ENCODE measurements at places on chromosomes 2 and 18. TPM values are rescaled to one million over a fixed set of nuclear protein-coding genes. Genes with fewer than 3 reads are reported as not detected.

DNA sequence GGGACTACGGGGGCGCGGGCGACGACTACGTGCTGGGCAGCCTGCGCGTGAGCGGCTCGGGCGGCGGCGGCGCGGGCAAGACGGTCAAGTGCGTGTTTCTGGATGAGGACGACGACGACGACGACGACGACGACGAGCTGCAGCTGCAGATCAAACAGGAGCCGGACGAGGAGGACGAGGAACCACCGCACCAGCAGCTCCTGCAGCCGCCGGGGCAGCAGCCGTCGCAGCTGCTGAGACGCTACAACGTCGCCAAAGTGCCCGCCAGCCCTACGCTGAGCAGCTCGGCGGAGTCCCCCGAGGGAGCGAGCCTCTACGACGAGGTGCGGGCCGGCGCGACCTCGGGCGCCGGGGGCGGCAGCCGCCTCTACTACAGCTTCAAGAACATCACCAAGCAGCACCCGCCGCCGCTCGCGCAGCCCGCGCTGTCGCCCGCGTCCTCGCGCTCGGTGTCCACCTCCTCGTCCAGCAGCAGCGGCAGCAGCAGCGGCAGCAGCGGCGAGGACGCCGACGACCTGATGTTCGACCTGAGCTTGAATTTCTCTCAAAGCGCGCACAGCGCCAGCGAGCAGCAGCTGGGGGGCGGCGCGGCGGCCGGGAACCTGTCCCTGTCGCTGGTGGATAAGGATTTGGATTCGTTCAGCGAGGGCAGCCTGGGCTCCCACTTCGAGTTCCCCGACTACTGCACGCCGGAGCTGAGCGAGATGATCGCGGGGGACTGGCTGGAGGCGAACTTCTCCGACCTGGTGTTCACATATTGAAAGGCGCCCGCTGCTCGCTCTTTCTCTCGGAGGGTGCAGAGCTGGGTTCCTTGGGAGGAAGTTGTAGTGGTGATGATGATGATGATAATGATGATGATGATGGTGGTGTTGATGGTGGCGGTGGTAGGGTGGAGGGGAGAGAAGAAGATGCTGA, 1.4 kb downstream of the SOX11 start:
- H3K4me3 ChIP-seq = peak overlapping the region; percentile 75
- H3K27me3 ChIP-seq = no peaks in the 10 kb centered on the region
- no peak overlapping the region for H3K27ac ChIP-seq
- no peaks in the 10 kb centered on the region for H3K4me1 ChIP-seq
- DNase-seq = peak; percentile 60

- H3K27ac ChIP-seq = no peak overlapping the region
- no peaks in the 10 kb centered on the region for H3K4me1 ChIP-seq
- no peaks in the 10 kb centered on the region for H3K27me3 ChIP-seq
- no peak overlapping the region for H3K4me3 ChIP-seq
- no peak for DNase-seq
These were observed 14.6 kb upstream of the DNAJC27 start for GRCh38 chr2:24986372-24986771.

GRCh38 chr2:37827455-37827854, 97.6 kb upstream of the RMDN2 start:
- no peaks in the 10 kb centered on the region for H3K4me1 ChIP-seq
- no peak for DNase-seq
- H3K4me3 ChIP-seq = no peak overlapping the region
- no peaks in the 10 kb centered on the region for H3K27me3 ChIP-seq
- no peaks in the 10 kb centered on the region for H3K36me3 ChIP-seq

DNA sequence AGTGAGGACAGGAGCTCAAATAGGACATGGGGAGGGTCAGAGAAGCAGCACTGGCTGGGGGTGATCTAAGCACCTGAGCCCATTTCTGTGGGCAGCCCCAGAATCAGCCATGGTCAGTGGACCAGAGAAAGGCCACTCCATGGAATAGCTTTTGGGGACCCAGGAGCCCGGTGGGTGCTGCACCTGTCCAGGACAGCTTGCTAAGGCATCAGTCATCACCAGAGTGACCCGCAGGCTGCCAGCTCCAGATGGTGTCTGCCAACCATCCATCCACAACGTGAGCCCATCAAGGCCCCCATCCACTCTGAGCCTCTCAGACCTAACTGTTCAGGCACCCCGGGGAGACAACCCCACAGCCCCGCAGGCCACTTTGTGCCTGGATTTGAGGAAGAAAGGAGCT, 23.6 kb upstream of the COL6A3 start:
- no peak for DNase-seq
- H3K4me3 ChIP-seq = no peak overlapping the region
- peaks cover 8% of the 10 kb centered on the region for H3K4me1 ChIP-seq
- H3K27ac ChIP-seq = no peak overlapping the region
- no peaks in the 10 kb centered on the region for H3K36me3 ChIP-seq
- H3K27me3 ChIP-seq = no peaks in the 10 kb centered on the region

DNA sequence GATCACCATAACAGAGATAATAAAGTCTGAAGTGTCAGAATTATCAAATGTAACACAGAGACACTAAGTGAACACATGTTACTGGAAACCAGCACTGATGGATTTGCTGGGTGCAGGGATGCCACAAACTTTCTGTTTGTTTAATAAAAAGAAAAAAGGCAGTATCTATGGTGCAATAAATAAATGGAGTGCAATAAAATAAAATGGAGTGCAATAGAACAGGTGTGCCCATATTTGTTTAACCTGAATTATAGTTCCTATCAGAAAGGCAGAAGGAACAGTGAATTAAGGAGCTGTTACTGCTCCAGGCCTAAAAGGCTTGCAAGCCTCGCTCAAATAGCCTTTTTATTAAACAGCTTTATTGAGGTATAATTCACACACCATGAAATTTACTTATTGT, 81.0 kb upstream of the KIDINS220 start:
- H3K27ac ChIP-seq = no peak overlapping the region
- H3K36me3 ChIP-seq = no peaks in the 10 kb centered on the region
- H3K27me3 ChIP-seq = no peaks in the 10 kb centered on the region
- H3K4me1 ChIP-seq = no peaks in the 10 kb centered on the region

- no peaks in the 10 kb centered on the region for H3K36me3 ChIP-seq
- no peaks in the 10 kb centered on the region for H3K27me3 ChIP-seq
- no peak for DNase-seq
- H3K4me3 ChIP-seq = no peak overlapping the region
These were observed 49.9 kb downstream of the LPIN2 start for GRCh38 chr18:2963048-2963447.

GRCh38 chr2:229164545-229165249, 106.4 kb downstream of the PID1 start:
- H3K36me3 ChIP-seq = no peaks in the 10 kb centered on the region
- no peak for DNase-seq
- no peaks in the 10 kb centered on the region for H3K4me1 ChIP-seq
- no peak overlapping the region for H3K27ac ChIP-seq
- no peak overlapping the region for H3K4me3 ChIP-seq
- no peaks in the 10 kb centered on the region for H3K27me3 ChIP-seq

GRCh38 chr2:39435741-39436591, 1.1 kb downstream of the MAP4K3 start:
- no peaks in the 10 kb centered on the region for H3K27me3 ChIP-seq
- H3K4me3 ChIP-seq = peak overlapping the region; percentile 93
- peak overlapping the region; percentile 66 for H3K27ac ChIP-seq
- DNase-seq = no peak
- peaks cover 18% of the 10 kb centered on the region for H3K4me1 ChIP-seq

DNA sequence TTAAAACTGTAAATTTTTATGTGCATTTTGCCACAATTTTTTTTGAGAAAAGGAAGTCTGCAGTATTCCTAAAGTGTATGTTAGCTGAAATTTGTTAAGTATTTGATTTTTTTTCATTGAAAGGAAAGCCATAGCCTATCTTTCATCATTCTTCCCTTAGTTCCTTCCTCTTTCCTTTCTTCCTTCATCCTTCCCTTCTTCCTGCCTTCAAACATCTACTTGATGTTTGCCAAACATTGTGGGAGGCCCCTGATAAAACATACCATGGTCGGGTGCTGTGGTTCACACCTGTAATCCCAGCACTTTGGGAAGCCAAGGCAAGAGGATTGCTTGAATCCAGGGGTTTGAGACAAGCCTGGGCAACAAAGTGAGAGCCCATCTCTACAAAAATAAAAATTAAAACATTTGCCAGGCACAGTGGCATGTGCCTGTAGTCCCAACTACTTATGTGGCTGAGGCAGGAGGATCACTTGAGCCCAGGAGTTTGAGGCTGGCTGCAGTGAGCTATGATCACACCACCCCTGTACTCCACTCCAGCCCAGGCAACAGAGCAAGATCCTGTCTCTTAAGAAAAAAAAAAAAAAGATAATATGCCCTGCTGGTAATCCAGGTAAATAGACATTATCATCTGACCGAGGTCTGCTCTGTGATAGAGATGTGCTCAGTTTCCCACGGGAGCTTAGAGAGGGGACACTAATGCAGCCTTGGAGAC, 278.4 kb upstream of the STON1 start:
- H3K27ac ChIP-seq = no peak overlapping the region
- no peak overlapping the region for H3K4me3 ChIP-seq
- DNase-seq = no peak
- no peaks in the 10 kb centered on the region for H3K4me1 ChIP-seq

DNA sequence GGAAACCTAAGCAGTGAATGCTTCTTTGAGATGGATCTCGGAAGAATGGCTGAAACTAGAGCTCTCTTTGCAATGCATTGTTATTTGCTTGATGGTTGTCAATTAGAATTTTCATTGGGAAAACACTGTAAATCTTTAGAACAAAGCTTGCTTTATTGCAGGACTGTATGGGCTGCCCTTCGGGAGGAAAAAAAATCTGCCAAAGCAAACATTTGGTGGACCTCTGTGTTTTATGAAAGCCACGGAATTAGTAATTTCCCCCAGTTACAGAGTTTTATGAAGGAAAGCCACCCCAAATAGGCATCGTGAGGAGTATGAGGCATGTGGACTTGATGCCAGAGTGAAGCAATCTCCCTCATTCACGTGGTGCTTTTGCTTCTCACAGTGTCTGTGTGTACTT, 33.5 kb downstream of the RHBDD1 start:
- H3K4me3 ChIP-seq = no peak overlapping the region
- no peak for DNase-seq

DNA sequence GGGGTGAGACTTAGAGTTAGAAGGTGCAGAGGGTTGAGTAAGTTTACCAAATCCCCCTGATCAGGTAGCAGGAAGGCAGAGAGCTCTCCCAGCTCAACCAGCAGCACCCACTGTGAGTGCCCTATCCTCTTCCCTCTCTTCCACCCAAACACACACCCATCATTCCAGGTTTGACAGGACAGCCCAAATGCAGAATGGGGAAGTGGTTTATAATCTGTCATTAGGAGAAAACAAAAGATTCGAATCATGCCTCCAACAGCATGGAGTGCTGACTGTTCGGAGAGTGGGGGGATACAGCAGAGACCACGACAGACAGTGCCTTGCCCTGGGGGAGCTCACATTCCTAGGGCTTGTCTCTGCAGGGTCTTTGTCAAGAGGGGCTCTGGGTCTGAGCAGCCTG, 11.7 kb downstream of the CXCR2 start:
- no peaks in the 10 kb centered on the region for H3K36me3 ChIP-seq
- H3K27ac ChIP-seq = no peak overlapping the region
- no peaks in the 10 kb centered on the region for H3K27me3 ChIP-seq
- no peak for DNase-seq
- no peaks in the 10 kb centered on the region for H3K4me1 ChIP-seq

- no peak overlapping the region for H3K27ac ChIP-seq
- H3K36me3 ChIP-seq = no peaks in the 10 kb centered on the region
- DNase-seq = no peak
- H3K27me3 ChIP-seq = no peaks in the 10 kb centered on the region
- H3K4me3 ChIP-seq = no peak overlapping the region
These were observed 470.8 kb downstream of the RIT2 start for GRCh38 chr18:42644729-42645131.

DNA sequence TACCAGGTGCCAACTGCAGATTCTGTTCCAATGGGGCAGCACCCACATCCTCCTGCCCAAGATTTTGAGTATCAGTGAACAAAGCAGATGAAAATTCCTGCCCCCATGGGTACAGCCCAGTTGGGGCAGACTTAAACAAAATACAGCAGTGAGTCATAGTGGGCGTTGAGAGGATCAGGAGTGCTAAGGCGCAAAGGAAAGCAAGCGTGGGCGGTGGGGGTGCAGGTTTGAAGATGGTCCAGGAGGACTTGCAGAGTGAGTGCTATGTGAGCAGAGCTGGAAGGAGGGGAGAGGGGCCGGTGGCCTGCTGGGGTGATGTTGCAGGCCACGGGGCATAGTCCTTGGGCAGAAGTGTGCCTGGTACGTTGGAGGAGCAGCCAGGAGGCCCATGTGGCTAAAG, 24.7 kb downstream of the STEAP3 start:
- H3K36me3 ChIP-seq = no peaks in the 10 kb centered on the region
- no peak overlapping the region for H3K27ac ChIP-seq
- no peaks in the 10 kb centered on the region for H3K4me1 ChIP-seq
- DNase-seq = no peak
- no peak overlapping the region for H3K4me3 ChIP-seq

DNA sequence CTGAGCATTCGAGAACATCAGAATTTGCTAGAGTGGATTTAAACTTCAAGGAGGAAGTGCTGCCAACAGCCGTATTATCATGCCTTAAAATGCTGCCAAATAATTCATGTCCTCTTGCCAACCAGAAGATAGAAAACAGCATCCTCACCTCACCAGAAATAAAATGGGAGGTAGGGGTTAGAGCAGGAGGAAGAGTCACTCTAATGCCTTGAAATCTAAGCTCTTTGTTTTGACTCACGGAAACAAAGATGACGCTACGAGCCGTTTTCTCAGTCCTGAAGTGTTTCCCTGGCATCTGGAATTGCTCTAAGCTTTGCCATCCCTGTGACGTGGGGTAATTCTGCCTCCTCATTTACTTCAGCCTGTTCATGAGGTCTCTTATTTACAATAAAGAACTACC, 97.1 kb downstream of the PRPF40A start:
- peaks cover 48% of the 10 kb centered on the region for H3K36me3 ChIP-seq
- no peak for DNase-seq
- H3K4me1 ChIP-seq = no peaks in the 10 kb centered on the region
- H3K27me3 ChIP-seq = no peaks in the 10 kb centered on the region

Gene HOXD12
- total RNA-seq = not detected
